Epithelial cell of esophagus (primary cell): ENCODE measurements at places on chromosomes 7 and 10.

- peak; percentile 35 for DNase-seq
These were observed 282.5 kb downstream of the BMPER start for GRCh38 chr7:34187798-34188307.

GRCh38 chr10:108421266-108421665 lies 1256.8 kb upstream of the SORCS1 start:
- DNase-seq: peak; percentile 36

GRCh38 chr7:43658718-43659548 lies 70.4 kb downstream of the COA1 start:
- peak; percentile 65 for DNase-seq

DNA sequence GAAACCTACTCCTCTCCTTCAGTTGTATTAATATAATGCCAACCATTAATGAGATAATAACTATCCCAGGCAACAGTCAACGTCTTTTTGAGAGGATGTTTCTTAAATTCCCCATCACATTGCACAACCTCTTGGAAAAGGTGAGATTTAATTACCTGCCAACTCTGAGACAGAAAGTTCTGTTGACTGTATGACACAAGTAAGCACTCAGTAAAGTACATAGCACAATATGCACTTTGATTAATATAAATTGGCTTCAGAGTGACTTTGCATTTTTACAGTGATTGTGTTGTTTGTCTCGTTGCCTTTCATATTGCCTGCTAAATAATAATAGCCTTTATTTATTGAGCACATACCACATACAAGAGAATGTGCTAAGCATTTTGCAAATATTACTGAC lies 46.7 kb downstream of the CAV1 start:
- DNase-seq: peak; percentile 85

- no peak for DNase-seq
These were observed 57.6 kb downstream of the TSPAN15 start for GRCh38 chr10:69508738-69509340.

GRCh38 chr7:92635538-92635937 lies 45.3 kb upstream of the FAM133B start:
- DNase-seq: no peak

DNA sequence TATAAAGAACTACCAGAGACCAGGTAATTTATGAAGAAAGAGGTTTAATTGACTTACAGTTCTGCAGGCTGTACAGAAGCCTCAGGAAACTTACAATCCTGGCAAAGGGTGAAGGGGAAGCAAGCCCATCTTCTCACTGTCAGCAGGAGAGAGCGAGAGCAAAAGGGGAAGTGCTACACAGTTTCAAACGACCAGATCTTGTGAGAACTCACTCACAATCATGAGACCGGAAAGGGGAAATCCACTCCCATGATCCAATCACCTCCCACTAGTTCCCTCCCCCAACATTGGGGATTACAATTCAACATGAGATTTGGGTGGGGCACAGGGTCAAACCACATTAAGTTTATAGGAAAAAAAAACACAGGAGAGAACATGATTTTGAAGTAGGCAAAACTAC lies 222.1 kb upstream of the SHH start:
- DNase-seq: no peak

DNA sequence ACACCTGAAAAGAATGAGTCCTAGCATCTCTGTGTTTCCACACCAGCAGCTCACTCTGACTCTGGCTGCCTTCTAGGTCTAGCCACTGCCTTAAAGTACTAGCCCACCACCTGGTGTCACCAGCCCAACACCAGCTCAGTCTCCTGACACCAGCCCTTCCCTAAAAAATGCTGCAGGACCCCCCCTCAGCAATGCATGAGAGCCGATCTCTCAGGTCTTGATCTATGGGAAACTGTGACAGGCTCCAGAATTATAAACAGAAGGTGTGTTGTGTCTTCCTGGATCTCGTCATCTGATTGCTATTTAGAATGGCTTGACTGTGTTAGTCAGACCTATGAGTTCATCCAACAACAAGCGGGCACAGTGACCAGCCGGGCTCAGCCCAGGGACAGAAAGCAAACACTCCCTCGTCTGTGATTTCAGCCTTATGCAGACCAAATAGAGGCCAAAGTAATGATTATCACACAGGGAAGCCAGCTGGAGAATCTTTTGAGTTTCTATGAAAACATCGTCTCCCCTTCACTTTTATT lies 66.6 kb downstream of the CUBN start:
- peak; percentile 95 for DNase-seq

DNA sequence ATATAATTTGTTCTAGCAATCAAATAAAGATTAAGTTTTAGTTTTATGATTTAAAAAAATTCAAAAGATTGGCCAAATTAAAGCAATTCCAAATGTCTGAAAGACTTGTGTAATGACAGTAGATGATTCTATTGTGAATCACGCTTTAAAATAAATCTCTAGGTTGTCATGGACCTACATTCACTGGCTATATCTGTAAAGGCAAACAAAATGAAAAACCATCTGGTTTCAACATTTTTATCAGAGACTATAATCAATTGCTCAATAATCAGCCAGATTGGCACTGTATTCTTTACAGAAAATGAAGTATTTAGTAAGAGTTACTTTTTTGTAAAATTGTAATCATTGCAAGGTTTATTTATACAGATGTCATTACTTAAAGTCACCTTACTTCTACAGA lies 60.7 kb downstream of the DGKB start:
- DNase-seq: peak; percentile 10

DNA sequence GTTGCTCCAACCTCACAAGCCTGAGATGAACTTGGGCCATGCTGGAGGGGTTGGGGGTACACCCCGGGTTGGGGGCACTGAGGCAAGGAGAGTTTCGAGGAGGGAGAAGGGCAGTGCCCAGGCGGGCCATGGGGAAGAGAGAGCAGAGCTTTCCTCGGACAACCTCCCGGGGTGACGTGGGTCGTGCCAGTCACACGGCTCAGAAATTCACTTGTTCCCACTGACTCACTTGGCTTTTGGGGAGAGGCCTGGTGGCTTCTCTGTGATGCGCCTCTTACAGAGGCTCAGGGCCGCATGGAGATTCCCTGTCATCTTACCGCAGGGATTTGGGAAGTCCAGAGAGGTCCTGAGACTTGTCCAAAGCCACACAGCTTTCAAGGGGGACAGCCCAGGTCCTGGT lies 2.9 kb downstream of the LAT2 start:
- DNase-seq: no peak

DNA sequence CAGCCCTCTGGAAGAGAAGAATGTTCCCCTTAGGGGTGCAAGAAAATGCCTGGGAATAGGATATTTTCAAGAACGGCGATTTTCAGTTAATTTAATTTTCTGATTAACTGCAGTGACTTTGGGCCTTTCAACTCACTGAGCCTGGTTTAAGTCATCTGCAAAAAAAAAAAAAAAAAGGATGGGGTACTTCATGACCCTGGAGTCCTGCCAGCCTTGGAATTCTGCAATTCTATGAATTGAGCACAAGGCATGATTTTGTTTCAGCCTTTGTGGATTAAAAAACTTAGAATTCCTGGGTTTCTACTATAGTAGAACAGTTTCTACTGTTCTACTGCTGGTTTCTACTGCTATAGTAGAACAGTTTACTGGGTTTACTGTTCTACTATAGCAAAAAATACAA lies 58.3 kb upstream of the CALD1 start:
- no peak for DNase-seq

GRCh38 chr10:63583909-63584724 lies 62.9 kb downstream of the REEP3 start:
- DNase-seq: no peak

DNA sequence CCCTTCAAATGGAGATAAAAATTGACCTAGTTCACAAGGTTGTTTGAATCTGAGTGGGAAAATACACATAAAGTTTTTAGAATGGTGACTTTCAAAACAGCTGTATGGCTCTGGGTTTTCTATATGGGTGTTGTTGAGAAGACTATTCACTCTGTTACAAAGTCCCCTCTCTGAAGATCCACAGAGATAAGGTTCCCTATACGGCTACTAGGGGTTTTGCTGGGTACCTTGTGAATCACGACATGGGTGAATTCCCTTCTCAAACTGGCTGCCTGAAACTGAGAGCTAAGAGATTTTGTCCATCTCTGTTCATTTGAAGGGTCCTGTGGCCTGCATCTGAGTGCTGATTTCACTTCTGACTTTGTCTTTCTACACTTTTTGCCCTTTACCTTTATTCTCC lies 11.8 kb upstream of the SLC13A1 start:
- no peak for DNase-seq

DNA sequence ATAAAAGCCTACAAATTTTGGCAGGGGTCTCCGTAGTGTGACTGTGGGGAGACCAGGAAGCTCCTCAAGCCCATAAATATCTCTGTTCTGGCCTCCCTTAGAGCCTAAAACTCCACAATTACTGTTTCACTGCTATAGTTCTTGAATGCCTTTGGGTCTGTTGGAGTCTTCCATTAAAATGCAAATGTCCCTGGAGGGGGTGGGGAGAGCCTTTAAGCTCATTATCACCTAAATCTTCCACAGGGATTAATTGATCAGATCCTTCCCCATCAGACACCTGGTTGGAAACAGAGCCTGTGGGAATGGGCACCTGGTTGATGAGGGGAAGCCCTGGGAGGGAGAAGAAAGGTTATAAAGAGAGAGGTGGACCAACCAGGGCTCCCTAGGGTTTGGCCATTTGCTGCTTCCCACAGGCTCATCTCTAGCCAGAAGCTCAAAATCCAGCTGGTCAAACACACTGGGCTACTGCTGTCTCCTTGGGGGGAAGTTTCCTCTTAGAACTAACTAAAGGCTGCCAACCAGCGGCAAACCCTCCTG lies 718.2 kb downstream of the LRMDA start:
- DNase-seq: no peak

- no peak for DNase-seq
These were observed 8.5 kb upstream of the ARMS2 start for GRCh38 chr10:122445904-122446303.

DNA sequence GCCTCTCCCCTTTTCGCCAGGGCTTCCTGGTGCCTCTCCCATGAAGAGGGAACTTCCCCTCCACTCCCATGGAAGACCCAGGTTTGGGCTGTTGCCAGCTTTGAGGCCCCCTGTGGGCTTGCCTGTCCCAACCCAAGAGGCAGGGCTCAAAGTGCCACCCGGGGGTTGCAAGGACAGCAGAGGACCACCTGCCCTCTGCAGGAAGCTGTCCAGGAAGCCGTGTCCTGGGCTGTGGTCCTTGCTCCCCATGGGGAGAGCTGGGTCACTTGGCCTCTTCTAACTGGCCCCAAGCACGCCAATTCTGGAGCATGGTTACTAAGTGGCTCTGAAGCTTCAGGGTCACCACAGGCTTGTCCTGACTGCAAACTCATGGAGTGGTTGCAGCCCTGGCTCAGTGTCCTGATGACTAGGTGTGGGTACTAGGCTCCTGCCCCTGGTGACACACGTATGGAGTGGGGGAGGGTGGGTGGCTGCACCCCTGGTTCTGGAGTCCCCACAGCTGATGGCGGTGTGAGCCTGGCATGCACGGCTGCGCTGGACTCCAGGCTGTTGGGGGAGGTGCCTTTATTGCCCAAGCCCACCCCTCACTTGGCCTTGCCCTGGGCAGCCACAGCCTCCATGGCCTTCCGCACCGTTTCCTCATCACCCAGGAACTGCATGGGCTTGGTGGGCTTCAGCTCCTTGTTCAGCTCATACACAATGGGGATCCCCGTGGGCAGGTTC lies 3.0 kb downstream of the PGAM2 start:
- no peak for DNase-seq

DNA sequence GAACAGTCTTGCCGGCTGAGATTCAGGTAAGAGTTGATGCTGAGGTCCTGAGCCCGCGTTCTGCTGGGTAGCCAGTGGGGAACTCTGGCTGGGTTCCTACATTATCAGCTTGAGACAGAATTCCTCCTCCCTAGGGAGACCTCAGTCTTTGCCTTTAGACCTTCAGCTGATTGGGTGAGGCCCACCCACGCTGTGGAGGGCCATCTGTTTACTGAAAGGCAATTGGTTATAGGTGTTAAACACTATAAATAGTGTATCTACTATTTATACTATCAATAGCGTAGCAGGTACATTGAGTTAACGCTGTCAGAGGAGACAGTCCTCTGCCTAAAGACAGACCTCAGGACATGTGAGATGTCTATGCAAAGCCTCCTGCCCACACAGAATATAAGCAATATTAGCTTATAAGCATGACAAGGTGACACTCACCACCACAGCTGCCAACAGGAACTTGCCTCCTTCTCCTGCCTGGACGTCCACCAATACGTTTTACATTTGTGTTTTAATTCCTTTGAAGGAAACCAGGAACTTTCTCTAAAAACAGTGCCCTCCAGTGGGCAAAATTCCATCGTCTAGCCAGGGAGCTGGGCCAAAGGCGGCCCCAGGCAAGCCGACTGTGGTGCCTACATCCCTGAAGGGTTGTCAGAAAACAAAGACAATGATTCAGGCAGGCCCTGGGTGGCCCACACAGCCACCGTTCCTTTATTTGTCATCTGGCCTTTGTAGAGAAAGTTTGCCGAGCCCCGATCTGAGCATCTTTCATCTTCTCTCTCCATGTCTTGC lies 58.8 kb downstream of the INSIG1 start:
- peak; percentile 17 for DNase-seq

- DNase-seq: no peak
These were observed 48.8 kb upstream of the CAMK2B start for GRCh38 chr7:44374007-44374763.

DNA sequence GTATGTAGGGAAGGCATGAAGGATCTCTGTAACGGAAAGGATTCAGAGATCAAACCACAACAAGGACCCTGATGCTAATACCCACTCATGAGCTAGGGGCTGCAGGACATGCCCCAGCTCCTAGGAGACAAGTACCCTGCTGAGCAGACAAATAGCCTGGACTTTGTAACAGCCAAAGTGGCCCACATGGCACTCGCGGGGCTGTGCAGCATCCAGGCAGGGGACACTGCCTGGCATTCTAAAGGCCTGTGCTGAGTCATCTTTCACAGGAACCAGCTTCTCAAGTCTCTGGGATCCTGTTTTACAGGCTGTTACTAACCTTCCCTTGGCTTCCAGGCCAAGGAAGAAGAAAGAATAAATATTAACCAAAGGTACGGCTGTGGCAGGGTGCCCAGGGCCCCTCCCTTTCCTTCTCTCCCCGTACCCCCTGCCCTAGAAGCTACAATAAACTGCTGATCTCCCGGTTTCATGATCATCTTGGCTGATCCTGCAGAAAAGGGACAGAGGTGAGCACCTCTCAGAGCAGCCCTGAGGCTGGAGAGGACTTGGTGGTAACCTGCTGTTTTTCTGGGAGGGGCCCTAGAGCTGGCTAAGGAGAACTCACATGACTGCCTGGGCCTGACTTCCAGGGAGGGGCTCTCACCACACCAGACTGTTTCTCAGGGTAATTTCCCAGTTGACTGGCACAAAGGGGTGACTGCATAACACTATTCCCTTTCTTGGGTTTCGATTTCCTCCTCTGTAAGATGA lies 4.2 kb upstream of the RPEL1 start:
- peak; percentile 96 for DNase-seq

GRCh38 chr10:84065804-84066601 lies 73.3 kb upstream of the GHITM start:
- DNase-seq: no peak

- no peak for DNase-seq
These were observed 192.3 kb upstream of the AOAH start for GRCh38 chr7:36916619-36917018.

DNA sequence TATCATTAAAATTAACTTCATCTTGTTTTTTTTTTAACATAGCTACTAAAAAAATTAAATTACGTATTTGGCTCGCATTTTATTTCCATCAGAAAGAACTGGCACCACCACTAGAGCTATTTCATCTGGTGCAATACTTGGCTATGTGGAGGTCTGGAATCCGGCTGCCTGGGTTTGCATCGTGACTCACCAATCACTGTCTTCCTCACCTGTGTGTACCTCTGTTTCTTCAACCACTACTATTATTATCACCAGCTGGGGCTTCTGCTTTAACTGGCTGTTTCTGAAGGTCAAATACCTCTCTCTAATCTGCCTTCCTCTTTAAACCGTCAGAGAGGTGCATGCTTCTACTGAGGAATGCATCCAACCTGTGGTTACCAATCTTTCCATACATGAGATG lies 6.5 kb downstream of the WDR91 start:
- peak; percentile 83 for DNase-seq

- DNase-seq: peak; percentile 91
These were observed 34.4 kb upstream of the AGR3 start for GRCh38 chr7:16916105-16916639.
